Body of pancreas (tissue), 4 donors: ENCODE measurements at places on chromosomes 1 and 21.

GRCh38 chr1:88401313-88401712, 282.8 kb upstream of the PKN2 start:
- DNase-seq: no peak

- DNase-seq: no peak
Measured at GRCh38 chr1:51644533-51645197, 27.8 kb downstream of the OSBPL9 start.

GRCh38 chr1:12251442-12251841, 21.6 kb downstream of the VPS13D start:
- no peak for DNase-seq

DNA sequence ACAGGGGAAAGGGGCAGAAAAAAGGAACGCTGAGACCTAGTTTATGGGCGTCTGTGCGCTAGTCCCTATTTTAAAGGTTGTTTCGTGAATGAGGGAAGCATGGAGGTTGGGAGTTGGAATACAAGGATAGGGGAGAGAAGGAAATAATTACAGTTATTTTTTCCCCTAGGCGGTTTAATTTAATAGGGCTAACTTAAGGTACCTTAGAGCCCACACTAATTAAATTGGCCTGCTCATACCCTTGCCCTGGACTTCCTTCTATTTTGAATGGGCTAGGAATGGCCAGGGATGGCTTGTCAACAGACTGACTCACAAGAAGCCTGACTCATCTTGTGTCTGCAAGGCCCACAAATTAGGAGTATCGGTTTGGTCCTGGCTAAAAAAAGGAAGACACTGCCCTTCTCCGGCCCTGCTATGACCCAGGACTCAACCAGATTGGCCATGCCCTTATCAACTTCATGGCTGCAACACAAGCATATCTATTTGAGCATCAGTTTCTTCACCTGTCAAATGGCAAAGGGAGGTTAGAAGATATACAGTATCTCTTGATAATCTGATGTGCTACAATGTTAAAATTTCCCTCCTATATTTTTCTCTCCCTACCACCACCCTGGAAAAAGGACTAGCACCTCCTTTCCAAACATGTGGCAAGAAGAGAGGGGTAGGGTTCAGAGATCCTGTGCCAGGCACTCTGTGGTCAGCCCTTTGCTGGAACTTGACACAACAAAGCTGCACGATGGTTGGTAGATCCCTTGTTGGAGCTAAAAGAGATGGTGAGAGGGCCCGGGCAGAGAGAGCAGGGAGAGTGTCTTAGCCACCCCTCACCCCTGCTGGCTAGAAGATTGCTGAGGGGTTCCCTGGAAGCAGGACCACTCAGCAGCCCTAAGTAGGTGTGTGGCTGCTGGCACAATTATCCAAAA, 2.2 kb upstream of the SSBP3 start:
- no peak for DNase-seq

DNA sequence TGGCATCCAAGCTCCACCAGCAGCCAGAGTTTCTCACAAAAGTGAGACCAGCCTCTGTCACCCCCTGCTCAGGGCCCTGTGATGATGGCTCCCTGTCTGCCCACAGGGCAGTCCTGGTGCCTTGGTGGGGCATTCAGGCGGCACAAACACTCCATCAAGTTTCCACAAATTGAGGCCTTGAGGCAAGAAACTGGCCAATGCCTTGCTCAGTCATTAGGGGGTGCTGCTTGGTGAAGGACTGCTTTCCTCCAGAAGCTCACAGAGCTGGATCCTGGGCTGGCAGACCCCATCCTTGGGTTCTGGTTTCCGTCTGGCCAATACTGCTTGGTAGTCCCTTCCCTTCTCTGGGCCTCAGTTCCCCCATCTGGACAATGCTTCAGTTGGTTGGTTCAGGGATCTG, 12.5 kb upstream of the AHDC1 start:
- DNase-seq: no peak

DNA sequence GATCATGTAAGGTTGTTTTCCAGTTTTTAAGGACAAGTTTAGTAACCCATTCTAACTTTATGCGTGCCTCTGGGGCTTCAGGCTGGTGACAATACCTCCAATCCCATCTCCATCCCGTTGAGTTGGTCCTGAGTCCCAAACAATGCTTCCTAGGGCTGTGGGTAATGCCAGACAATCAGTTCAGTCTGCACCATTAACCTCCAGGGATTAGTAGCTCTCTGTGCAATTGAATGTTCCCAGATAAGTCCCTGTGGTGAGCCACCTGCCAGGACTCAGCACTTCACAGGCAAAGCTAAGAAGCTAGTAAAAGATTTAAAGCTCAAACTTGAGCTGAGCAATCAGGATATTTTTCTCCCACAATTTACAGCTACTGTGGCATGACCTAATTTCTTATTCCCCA, 462.2 kb upstream of the PTBP2 start:
- no peak for DNase-seq

GRCh38 chr1:8382051-8382505, 64.2 kb downstream of the SLC45A1 start:
- DNase-seq: no peak

DNA sequence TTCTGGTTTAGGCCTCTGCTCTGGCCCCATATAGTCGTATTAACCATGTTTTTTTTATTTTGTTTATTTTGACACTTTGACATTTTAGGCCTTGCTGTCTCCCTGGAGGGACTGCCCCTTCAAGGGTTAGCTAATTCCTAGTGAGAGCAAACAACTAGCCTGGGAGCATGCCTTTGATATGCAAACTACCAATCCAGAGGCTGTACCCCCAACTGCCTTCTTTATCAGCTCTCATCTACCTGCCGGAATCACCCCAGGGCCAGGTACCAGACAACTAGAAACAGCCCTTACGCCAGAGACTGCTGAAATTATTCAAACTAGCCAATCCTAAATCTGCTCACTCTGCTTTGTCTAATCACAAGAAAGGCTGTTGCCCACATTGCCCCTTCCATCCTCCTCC, 13.0 kb upstream of the ST6GALNAC5 start:
- no peak for DNase-seq

- DNase-seq: no peak
Measured at GRCh38 chr21:40373761-40374160, 473.2 kb downstream of the DSCAM start.

DNA sequence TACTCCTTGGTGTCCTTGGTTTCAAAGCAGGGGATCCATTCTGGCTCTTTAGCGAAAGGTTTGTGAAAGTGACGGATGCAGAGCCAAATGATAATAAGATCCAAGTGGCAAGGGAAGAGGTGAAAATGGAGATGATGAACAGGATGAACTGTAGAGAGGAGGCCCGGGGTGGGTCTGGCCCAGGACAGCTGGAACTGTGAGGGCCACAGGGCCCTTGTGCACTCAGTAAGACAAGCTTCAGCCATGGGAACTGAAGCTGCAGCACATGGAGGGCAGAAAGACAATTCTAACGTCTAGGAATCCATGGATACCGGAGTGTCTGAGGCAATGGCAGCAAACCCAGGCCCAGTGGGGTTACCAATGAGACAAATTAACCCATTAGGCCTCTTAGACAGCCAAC, 4.8 kb downstream of the KCNA2 start:
- DNase-seq: no peak

- DNase-seq: no peak
Measured at GRCh38 chr1:223298701-223299100, 65.3 kb downstream of the SUSD4 start.

DNA sequence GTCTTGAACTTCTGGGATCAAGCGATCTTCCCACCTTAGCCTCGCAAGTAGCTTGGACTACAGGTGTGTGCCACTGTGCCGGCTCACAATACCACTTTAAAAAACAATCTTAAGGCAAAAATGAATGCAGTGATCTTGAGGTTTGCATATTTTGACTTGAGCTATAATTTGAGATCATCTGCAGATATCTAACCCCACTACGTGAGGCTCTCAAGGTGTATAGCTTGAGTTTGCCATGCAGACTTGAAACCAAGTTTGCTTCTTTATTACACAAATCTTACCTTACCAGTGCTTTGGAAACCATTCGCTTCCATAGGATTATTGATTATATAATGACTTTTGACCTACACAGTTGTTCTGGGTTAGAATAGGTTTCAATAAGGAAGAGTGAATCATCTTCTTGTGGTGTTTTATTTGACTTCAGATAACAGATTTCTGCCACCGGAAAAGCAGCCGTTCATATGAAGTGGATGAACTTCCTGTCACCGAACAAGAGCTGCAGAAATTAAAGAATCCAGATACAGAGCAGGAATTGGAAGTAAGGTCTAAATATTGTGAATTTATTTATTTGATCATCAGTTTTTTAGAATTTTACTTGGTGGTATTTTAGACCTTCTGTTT, 155.1 kb downstream of the VPS13D start:
- no peak for DNase-seq

DNA sequence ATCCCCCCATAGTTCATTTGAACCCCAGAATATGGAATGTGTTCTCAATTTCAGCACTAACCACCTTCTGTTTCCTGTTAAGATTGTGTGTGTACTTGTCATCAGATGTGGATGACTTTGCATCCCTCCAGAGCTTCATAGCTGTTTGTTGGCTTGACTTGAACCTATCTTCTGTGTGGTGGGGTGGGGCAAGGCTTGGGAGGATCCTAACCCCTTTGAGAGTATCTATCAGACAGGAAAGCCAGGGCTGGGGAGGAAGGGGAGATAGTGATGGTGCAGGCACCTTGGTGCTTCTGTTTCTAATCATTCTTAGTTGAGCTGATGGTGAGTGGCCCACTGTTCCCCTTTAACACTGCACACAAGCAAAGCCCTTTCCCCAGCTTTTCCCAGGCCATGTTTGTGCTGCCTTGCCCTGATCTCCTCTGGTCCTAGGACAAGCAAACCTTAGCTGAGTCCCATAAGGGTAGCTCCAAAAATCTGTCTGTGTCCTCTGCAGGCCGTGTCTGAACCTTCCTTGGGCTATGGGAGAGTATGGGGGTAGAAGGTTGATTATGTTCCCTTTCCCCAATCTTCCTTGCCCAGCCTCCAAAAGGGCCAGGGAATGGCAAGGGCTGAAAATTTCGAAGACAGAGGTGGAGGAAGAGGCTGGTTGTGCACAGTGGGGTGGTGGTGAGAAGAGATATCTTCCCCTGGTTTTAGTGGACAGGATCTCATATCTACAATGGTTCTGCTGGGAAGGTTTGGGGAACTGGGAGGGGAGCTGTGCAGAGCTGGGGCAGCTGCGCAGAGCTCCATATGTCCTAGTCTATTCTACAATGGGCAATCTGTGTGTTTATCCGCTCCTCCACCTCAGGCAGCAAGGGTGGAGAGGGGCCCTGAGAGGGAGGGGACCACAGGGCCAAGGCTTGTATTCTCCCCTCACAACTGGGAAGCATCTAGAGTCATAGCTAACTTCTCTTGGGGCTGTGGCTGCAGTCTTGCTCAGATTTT, 1.4 kb downstream of the NHLH1 start:
- no peak for DNase-seq

- no peak for DNase-seq
Measured at GRCh38 chr1:65059930-65060538, 88.0 kb upstream of the AK4 start.

DNA sequence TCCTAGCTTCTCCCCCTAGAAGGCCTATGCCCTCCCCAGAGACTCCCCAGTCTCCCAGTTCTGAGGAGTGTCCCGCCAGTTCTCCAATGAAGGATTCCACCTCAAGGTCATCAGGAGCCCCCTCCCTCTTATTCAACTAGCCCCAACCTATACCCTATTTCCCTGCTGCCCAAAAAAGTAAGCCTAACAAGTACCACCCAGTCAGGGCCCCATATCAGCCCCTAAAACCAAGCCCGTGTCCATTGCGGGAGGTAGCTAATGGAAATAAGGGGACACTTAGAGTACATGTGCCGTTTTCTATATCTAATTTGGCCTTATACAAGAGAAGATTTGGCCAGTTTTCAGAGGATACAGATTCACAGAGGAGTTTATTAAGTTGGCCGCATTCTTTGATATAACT, 416.2 kb downstream of the MATN1 start:
- no peak for DNase-seq

DNA sequence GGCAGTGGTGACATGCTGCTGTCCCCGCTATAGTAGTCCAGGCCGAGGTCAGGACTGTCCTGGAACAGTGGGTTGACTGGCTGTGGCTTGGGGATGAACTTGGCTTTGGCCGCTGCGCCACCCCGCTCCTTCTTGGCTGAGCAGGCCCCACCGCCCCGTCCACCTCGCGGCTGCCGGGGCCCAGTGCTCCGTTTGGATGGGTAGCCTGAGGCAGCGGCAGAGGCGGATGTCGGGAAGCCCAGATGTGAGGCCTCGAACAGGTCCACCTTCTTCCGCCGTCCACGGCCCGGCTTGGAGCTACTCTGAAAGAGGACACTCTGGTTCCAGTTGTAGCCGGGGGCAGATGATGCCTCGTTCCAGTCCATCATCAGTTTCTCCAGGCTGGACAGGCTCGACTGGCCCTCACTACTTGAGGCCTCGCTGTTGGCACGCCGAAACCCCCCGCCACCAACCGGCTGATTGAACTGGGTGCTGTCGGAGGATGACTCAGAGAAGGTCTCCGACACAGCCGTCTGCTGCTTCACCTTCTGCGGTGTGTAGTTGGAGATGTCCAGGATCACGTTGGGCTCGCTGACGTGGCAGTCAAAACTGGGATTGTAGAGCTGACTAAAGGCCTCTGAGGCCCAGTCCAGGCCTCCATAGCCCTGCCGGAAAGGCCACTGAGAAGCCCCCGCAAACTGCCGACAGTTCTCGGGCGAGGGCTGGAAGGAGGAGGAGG, 55.6 kb downstream of the AHDC1 start:
- no peak for DNase-seq

DNA sequence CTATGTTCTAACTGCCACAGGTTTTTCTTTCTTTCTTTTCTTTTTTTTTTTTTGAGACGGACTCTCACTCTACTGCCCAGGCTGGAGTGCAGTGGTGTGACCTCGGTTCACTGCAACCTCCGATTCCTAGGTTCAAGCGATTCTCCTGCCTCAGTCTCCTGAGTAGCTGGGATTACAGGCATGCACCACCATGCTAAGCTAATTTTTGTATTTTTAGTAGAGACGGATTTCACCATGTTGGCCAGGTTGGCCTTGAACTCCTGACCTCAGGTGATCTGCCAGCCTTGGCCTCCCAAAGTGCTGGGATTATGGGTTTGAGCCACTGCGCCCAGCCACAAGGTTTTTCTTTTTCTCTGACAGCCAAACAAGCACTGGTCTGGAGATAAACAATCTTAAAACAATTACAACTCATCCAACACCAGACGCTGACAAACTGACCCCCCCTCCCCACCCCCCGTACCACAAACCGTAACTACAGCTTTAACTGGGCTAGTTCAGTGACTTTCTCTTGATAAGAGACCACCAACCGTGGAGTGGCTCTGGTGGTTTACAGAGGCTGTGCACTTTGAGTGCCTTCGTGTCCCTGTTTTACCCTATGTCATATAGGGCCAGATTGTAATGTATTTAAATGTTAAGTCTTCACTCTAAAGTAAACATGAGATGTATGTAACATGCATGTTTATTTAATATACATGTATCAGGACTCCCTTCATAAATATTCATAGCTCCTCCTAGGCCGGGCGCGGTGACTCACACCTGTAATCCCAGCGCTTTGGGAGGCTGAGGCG, 19.5 kb upstream of the PUM1 start:
- no peak for DNase-seq

DNA sequence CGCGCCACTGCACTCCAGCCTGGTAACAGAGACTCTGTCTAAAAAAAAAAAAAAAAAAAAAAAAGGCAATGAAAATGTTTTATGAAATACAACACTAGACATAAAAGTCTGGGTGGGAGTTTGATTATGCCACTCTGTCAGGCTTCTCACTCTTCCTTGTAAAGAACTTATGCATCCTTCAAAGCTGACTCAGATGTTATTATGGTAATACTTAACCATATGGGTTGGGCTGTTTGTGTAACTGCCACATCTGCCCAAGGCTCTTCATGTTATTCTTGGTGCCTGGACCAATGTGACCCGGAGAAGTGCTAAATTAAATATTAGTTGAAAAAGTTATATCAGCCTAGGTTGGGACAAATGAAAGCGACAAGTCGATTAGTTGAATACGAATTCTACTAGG, 23.8 kb downstream of the FAM89A start:
- no peak for DNase-seq

- DNase-seq: no peak
Measured at GRCh38 chr1:1539310-1540089, 924 bp downstream of the TMEM240 start.
